Dermis blood vessel endothelial cell (primary cell): ENCODE measurements at places on chromosomes 1 and 21. TPM values are rescaled to one million over a fixed set of nuclear protein-coding genes. Genes with fewer than 3 reads are reported as not detected.

DRAXIN gene
- 0.14 and 0.17 TPM in 2 replicates for total RNA-seq

CFHR4 gene
- not detected in 2 replicates for total RNA-seq

GRCh38 chr1:164785841-164786534 is 227.0 kb downstream of the PBX1 start:
- DNase-seq = no peak

GRCh38 chr1:48617252-48617651 is 145.2 kb upstream of the SPATA6 start:
- no peak for DNase-seq

DNA sequence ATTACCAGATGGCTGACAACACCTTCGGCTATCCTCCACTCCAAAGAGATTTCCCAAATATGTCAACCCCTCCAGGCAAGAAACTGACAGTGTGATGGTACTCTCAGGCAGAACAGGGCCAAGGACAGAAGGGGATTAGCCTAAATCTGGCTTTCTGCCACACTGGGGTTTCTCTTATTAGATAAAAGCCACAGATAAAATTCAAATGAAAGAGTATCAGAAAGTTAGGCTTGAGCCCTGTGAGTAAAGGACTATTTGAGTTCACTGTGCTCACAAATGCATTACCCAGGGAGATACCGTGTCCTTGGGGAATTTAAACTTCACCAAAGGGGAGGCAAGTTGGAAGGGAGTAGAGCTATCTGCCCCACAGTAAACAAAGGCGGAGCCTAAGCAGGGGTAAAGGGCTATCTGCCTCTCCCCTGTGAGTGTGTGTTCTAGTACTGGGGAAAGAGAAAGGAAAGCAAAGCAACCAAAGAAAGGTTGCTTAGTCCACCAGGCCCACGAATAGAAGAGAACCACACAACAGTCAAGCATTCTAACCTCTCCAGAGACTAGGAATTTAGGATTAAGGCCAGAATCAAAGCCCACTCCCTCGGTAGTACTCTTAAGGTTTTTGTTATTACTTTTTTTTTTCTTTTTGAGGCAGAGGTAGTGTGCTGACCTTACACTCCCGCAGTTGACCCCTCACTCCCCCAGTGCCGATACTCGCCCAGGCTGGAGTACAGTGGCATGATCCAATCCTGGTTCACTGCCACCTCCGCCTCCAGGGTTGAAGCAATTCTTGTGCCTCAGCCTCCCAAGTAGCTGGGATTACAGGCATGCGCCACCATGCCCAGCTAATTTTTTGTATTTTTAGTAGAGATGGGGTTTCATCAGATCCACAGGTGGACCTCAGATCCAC is 12.7 kb downstream of the TPM3 start:
- no peak for DNase-seq

- DNase-seq = peak; percentile 75
Measured at GRCh38 chr1:27428316-27429028, 36.0 kb downstream of the GPR3 start.

DNA sequence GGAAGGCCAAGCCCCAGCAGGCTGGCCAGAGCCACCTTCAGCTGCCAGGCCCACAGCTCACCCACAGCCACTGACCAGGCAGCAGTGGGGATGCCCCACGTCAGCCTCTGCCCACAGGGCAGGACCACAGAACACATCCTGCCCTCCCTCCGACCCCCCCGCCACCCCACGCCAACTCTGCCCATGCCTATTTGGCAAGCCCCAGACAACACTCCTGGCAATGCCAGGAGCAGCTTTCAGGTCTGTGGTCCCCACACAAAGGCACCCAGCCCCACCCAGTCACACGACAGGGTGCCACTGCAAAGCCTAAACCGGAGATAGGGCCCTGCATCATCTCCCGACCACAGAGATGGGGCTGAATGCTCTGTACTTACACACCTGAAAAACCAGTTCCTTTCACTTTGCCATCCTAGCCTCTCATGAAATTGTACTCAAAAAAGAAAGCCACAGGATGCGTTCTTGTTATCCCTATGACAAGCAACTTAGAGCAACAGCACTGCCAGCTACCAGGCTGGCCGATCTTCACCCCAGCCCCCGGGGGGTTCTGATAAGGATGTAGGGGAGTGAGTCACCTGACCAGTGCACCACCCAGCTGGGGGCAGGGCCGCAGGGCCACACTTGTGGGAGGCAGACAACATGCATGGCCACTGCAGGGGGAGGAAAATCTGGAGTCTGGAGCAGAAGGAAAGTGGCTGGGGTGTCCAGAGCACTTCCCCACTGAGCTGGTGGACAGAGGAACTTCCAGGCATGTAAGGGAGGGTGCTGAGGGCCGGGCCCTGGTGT is 36.2 kb downstream of the UBE2G2 start:
- DNase-seq = peak; percentile 13

DNA sequence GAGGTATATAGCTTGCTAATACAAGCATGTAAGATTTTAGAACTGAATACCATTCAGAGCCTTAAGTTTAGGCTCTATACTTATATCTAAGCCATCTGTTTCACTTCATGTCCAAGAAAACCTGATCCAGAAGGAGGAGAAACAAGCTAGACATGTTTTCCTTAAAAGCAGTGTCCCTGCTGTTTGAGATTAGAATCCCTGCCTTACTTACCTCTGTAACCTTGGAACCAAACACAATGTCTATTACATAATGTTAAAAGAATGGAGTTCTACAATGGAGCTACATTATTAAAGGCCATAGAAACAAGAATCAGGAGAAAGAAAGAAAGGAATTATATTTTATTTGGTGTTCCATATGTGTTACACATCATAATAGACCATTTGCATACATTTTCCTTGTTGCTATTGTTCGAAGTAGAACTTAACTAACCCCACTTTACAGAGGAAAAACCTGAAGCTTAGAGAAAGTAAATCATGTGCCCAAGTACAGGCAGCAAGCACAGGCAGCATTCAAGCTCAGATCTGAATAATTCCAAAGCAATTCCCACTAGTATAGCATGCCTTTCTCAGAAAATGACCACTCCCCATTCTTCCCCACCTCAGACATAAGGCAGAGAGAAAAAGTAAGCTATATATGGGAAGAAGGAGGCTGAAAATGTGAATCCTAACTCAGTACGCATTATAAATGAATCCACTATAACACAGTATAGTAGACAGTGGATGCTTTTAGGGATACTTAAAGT is 380.1 kb upstream of the SPAG17 start:
- DNase-seq = no peak
